ENCODE measurements at places on chromosomes 6 and 20. TPM values are rescaled to one million over a fixed set of nuclear protein-coding genes. Genes with fewer than 3 reads are reported as not detected.
A peak's percentile ranks its signal among the peaks of the same experiment; 100 is the strongest.

DNA sequence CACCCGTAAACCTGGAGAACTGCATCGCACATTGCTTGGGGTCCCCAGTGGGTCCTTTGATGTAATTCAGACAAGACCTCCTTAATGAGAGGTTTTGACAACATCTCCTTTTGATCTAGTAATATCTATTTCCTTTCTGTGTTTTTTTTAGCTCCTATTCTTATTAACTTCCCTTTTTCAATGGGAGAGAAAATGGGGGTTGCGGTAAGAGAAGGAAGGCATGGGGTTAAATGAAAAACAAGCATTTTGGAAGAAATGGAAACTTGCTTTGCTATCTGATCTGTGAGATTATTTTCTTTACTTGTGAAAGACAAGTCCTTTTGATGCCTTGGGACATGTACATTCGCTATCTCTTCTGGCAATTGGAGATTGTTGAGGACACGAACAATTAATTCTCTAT, 418.6 kb upstream of the MAN1A1 start:
- no peak overlapping the region for H3K27ac ChIP-seq
- no peaks in the 10 kb centered on the region for H3K4me1 ChIP-seq
- H3K4me3 ChIP-seq, result no peak overlapping the region
- no peaks in the 10 kb centered on the region for H3K36me3 ChIP-seq

- H3K27ac ChIP-seq, result no peak overlapping the region
- H3K4me1 ChIP-seq, result peaks cover 27% of the 10 kb centered on the region
- no peaks in the 10 kb centered on the region for H3K36me3 ChIP-seq
- H3K4me3 ChIP-seq, result no peak overlapping the region
- no peaks in the 10 kb centered on the region for H3K27me3 ChIP-seq
Measured at GRCh38 chr6:113623129-113623528, 234.0 kb upstream of the MARCKS start.

- H3K36me3 ChIP-seq, result no peaks in the 10 kb centered on the region
- no peak for DNase-seq
- H3K4me1 ChIP-seq, result peaks cover 5% of the 10 kb centered on the region
- no peak overlapping the region for H3K4me3 ChIP-seq
- no peaks in the 10 kb centered on the region for H3K27me3 ChIP-seq
Measured at GRCh38 chr6:12386816-12387215, 96.7 kb downstream of the EDN1 start.

DNA sequence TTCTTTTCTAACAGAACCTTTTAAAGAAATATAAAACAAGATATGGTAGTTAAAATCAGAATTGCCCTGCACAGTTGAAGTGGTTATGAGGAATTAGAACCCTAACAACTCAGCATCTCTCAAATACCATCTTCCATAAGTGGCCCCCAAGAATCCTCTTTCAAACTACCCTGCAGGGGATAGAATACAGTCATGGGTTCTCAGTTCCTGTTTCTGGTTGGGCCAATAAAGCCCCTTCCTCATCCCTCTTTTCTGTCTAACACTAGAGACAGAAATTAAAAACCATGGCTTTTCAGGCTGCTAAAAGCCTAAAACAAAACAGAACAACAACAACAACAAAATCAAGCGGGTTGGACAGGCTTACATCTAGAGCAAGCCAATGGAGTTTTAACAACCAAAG, 6.7 kb upstream of the LCA5 start:
- H3K27ac ChIP-seq, result no peak overlapping the region
- DNase-seq, result no peak
- H3K27me3 ChIP-seq, result no peaks in the 10 kb centered on the region
- H3K4me1 ChIP-seq, result peaks cover 25% of the 10 kb centered on the region
- no peaks in the 10 kb centered on the region for H3K36me3 ChIP-seq
- no peak overlapping the region for H3K4me3 ChIP-seq

- DNase-seq, result no peak
- no peaks in the 10 kb centered on the region for H3K36me3 ChIP-seq
- no peaks in the 10 kb centered on the region for H3K27me3 ChIP-seq
Measured at GRCh38 chr6:9532621-9533557, 882.0 kb downstream of the TFAP2A start.

DNA sequence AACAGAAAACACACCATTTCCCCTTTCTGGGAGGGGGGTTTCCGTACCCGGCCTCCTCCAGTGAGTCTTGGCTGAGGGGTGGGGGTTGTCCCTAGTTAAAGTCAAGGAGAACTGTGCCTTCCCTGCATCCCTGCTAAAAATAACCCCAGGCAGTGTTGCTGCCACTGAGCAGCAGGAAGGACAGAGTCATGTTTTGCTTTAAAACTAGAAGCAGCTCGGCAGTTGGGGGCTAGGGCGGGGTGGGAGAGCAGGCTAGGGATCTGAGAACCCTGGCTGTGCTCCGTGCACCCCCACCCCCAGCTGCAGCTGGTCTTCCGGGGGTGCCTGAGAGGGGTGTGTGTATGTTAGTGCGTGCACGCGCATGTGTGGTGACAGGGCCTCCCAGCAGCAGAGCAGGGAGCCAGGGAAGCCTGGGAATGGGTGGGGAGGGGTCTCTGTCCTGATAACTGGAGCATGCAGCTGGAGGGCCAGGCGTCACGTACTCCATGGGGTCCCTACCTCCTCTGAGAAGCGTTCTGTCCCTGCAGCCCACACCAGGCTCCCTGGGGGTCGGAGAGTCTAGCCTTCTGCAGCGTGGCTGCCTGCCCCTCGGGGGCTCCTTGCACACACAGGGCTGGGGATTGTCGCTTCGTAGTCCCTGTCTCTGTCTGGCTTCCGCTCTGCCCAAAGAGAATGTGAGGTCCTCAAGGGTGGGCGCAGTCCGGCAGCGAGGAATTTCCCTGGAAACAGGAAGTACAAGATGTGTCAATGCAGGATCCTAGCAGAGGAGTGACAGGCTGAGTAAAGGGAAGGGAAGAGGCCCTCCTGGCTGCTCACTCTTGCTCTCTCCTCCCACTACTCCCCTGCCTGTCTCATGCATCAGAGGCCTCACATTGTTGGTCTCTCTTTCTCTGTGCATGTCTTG, 16.8 kb upstream of the ARMC12 start:
- no peaks in the 10 kb centered on the region for H3K36me3 ChIP-seq
- peaks cover 40% of the 10 kb centered on the region for H3K4me1 ChIP-seq
- H3K27ac ChIP-seq, result no peak overlapping the region
- no peak overlapping the region for H3K4me3 ChIP-seq
- H3K27me3 ChIP-seq, result peaks cover under 1% of the 10 kb centered on the region
- peak; percentile 45 for DNase-seq

DNA sequence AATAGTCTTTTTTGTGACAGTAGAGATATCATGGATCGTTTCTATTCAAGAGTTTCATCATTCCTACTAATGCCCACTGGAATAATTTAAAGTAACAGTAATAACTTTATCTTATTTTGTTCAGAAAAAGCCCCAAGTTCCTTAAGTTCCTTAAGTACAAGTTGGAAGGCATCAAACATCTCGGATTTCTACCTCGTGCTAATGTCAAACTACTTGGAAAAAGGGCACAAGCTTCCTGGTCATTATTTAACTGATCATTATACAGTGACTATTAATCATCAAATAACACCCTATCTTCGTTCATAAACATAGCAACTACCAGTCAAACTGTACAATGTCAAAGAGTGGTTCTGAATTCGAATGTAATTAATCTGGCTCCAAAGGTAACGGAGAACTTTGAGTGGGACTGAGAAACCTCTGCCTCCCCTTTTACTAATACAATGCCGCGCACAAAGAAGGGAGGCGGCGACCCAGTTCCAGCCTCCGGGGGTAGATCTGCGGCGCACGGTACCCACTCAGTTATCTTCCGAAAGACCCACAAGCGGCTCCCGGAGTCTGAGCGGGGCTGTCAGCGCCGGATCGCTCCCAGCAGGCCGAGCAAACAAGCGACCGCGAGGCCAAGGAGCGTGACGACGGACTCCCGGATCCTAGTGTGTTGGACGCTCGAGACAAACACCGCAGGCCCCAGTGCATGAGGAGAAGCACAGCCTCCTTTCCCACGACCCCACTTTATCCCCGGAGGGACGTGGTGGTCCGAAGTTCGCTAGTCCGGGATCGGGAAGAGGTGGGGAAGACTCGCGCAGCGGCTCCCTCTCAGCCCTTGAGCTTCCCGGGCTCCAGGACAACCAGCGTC, 716 bp downstream of the SHPRH start:
- no peaks in the 10 kb centered on the region for H3K27me3 ChIP-seq
- peak overlapping the region; percentile 66 for H3K27ac ChIP-seq
- H3K4me3 ChIP-seq, result peak overlapping the region; percentile 70
- peaks cover 13% of the 10 kb centered on the region for H3K4me1 ChIP-seq
- no peaks in the 10 kb centered on the region for H3K36me3 ChIP-seq

The DUSP15 gene
- total RNA-seq, result 0.45 TPM

The SNAP25 gene
- total RNA-seq, result not detected
